ENCODE measurements at places on chromosomes 11 and 22. TPM values are rescaled to one million over a fixed set of nuclear protein-coding genes. Genes with fewer than 3 reads are reported as not detected.

- no peak for DNase-seq
Measured at GRCh38 chr11:71323876-71324526, 71.6 kb upstream of the SHANK2 start.

- no peak for DNase-seq
Measured at GRCh38 chr11:69122630-69123431, 32.9 kb upstream of the SMIM38 start.

- no peak for DNase-seq
Measured at GRCh38 chr11:114892381-114893197, 214.3 kb downstream of the NXPE2 start.

GRCh38 chr11:75347781-75348566, 3.5 kb downstream of the ARRB1 start:
- DNase-seq = no peak

DNA sequence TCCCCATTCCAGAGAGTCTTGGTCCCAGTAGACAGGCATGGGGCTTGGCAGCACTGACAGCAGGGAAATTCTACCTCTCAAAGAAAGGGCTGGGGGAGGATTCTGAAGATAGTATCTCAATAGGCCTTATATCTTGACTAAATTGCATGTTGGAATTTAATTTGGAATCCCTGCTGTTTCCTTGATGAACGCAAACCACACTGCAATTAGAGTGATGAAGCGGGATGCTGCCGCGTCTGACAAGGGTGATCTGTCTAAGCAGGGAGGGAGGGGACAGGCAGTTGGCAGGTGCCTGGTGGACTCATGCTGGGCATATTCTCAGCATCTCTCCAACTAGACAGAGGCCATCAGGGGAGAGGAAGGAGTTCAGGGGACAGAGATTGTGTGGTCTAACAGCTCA, 48.4 kb downstream of the COMMD9 start:
- no peak for DNase-seq

DNA sequence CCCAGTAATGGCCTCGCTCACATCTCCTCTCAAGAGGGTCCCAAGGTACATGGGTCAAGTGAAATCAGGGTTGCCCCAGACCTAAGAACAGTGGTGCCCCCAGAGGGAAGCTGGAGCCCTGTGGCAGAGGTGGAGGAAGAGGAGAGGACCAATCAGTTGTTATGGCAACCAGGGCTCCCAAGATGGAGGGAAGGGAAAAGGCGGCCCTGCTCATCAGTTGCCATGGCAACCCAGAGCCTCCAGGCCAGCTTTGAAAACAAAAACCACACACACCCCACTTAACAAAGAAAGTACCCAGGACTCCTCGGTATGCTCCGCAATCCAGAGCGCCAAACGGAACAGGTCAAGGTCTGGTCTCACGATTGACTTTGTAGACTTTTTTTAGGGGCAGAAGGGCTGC, 53.5 kb upstream of the SLC35C1 start:
- DNase-seq = no peak

GRCh38 chr11:119854521-119854920, 125.5 kb upstream of the NECTIN1 start:
- no peak for DNase-seq

- DNase-seq = no peak
Measured at GRCh38 chr11:9887472-9887871, 223.6 kb downstream of the SWAP70 start.

DNA sequence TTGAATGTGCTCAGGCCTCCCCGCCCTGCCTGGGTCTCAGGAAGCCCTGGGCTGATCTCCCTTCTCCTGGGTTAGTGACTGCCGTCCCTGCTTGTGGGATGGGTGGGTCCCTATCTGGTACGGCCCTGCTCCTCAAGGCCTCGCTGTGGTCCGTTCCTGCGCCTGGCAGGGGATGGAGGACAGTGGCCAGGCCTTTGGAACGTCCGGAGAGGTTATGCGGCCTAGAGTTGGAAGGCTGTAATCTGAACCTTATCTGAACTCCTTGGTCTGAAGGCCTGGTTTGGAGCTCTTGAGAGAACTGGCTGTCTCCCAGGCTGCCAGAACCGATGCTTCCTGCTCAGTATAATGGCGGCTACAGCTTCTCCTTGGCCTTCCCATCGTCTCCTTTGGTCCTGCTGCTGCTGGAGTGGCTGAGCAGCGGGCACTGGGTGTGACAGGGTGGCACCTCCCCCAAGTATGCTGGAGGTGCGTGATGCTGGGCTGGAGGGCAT, 72.8 kb downstream of the FLI1 start:
- no peak for DNase-seq

ZNF408 gene
- total RNA-seq = 15.6 TPM

PGGHG gene
- total RNA-seq = 74.1 TPM

LRRC74B gene
- total RNA-seq = not detected

TYR gene
- not detected for total RNA-seq

PSMD13 gene
- 149 TPM for total RNA-seq

KLHL35 gene
- 0.11 TPM for total RNA-seq

CBLIF gene
- total RNA-seq = not detected

OR5J2 gene
- total RNA-seq = not detected

OTOG gene
- total RNA-seq = not detected

PNPLA5 gene
- not detected for total RNA-seq

Data from activated B cell treated with CpG ODN at 0.5 μM for 24 hours (primary cell).